Central memory CD8-positive, alpha-beta T cell (primary cell): ENCODE measurements at places on chromosomes 4 and X.

- DNase-seq = no peak
These were observed 127.6 kb downstream of the AMELX start for GRCh38 chrX:11420851-11421250.

GRCh38 chrX:11632732-11633131 lies 33.0 kb downstream of the ARHGAP6 start:
- no peak for DNase-seq

GRCh38 chr4:19375931-19376330 lies 875.8 kb upstream of the SLIT2 start:
- DNase-seq = no peak

GRCh38 chr4:4990857-4991540 lies 28.3 kb downstream of the CYTL1 start:
- DNase-seq = no peak

GRCh38 chr4:36385951-36386571 lies 104.6 kb downstream of the DTHD1 start:
- peak; percentile 54 for DNase-seq

GRCh38 chrX:153775293-153776119 lies 5.3 kb upstream of the SRPK3 start:
- no peak for DNase-seq

DNA sequence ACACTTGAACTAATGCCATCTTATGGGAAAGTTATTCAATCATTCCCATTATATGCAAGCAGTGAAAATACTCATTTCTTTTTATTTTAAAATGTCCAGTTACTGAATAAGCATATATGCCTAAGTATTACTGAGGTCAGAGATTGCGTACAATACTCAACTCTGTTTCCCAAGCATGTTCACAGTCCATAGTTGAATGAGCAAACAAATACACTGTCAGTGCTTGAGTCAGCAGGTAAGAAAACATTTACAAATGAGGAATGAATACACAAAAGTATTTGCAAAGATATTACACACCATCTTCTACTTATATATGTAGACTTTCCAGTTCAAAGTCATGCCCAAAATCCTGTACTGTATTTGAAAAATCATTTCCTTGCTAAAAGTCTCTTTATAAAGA lies 74.1 kb downstream of the TSPAN5 start:
- no peak for DNase-seq

DNA sequence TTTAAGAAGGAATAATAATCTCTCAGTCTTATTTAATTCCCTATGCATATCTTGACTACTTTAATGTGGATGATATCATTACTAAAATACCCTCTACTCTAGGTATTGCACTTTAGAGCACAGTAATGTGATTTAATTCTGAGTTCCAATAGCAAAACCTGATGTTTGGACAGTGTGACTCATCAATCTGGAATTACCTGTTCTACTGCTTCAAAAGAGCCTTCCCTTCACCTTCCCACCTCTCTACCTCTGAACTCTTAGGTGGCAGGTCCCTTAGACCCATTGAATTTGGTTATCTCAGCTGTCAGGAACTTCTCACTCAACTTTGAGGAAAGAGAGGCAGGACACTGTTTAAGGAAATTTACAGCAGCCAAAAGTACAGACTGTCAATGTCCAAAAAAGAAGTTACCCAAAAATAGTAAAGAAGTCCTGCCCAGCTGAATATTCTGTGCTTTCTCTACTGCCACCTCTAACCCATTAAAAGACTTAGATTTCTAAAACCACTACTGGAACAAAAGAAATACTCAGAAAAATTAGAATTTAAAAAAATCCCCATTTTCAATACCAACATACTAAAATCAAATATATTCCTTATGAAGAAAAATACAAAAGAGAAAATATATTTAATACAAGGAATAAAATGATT lies 123.1 kb upstream of the GPM6A start:
- no peak for DNase-seq

DNA sequence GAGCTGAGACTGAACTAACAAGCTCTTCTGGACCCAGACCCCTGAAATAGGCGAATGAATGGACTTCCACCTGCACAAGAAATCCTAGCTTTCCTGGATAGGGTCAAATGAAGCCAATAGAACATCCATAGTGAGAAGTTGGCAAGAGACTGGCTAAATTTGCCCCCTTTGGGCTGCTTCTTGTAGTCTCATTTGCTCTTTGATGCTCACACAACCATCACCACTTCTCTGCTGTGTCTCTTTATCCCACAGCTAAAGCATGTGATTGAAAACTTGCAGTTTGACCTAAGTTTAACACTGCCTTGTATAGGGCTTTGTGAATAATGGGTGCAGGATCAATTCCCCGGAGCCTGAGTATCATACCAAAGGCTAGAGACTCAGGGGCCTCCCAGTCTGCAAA lies 38.2 kb downstream of the NLGN3 start:
- no peak for DNase-seq

GRCh38 chrX:11363069-11363594 lies 69.9 kb downstream of the AMELX start:
- no peak for DNase-seq

DNA sequence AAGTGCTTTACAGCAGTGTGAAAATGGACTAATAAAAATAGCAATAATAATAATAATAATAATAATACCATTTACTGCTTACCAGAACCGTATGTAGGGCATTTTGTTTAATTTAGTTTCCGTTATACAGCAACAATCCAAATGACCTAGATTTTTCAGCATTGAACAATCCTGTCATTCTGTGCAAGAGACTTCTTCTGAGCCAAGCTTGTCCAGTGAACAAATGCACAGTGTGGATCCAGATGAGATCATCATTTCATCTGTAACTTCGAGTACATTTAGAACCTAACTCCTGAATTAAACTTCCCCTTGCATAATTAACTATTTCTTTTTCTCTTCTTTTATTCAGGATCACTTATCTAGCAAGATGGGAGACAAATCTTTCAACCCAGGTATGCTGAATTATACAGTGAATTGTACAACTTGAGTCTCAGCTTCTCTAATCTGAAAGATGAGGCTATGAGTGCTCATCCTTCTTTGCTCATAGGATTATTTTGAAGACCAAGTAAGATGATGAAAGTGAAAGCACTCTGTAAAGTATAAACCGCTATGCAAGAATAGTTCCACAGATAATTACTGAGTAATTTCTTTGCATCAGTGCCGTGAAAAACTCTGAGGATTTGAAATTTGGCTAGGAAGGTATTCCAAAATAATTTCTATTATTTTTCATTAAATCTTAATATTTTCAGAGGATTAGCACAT lies 6.6 kb downstream of the CLNK start:
- DNase-seq = no peak

DNA sequence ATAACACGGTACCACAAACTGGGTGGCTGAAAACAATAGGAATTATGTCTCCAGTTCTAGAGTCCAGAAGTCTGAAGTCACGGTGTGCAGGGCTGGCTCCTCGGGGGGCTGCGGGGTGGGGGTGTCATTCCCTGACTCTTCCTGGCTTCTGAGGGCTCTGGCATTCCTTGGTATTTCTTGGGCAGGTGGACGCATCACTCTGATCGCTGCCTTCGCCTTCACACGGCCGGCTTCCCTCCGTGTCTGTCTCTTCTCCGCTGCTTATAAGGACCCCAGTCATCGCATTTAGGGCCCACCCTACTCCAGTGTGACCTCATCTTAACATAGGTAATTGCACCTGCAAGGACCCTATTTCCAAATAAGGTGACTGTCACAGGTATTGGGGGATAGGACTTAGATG lies 134.6 kb downstream of the CPZ start:
- DNase-seq = no peak

- DNase-seq = no peak
These were observed 118.7 kb downstream of the FHIP1A start for GRCh38 chr4:151527699-151528098.

- DNase-seq = no peak
These were observed 125.8 kb upstream of the LNX1 start for GRCh38 chr4:53717064-53717549.

DNA sequence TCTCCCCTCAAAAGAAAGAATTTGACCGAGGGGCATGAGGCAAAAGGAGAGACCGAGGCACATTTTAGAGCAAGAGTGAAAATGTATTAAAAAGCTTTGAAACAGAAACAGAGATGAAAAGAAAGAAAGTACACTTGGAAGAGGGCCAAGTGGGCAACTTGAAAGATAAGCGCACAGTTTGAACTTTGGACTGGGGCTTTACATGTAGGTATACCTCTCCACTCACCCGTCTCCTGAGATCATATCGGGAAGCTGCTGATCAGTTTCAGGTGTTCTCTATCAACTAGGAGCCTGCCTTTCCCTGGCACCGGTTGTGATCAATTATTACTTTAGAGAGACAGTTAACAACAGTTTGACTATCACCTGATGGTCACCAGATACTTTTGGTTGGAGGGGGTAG lies 2666.5 kb downstream of the ARAP2 start:
- no peak for DNase-seq

DNA sequence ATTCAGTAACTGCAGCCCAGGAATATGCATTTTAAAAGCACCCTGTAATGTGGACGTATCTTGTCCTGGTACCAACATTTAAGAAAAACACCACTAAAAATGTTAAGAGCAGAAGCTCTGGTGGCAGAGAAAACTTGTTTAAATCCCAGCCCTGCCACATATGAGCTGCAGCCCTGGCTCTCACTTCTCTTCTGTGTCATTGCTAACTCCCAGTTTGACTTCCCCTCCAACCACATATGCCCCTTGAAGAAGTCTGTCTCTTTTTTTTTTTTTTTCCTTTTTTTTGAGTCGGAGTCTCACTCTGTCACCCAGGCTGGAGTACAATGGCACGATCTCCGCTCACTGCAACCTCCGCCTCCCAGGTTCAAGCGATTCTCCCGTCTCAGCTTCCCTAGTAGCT lies 14.8 kb downstream of the LHFPL1 start:
- DNase-seq = no peak

GRCh38 chr4:122895336-122895995 lies 26.9 kb downstream of the NUDT6 start:
- DNase-seq = no peak

GRCh38 chrX:70129816-70130215 lies 3.4 kb upstream of the IGBP1 start:
- no peak for DNase-seq

DNA sequence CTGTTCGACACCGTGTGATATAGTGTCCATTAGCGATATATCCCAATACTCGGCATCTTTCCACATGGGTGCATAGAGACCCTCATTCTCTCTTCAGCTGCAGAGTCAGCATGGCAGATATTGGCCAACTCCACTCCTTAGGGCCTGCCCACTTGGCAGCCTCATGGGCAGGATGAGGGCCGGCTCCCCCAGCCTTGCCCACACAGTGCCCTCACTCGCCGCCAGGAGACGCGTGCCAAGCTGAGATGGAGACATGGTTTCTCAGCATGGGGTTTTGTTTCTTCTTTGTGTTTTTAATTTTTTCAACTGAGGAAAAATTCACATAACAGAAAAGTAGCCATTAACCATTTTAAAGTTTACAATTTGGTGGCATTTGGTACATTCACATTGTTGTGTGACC lies 5.3 kb upstream of the PLXNA3 start:
- no peak for DNase-seq

GRCh38 chr4:25552580-25553271 lies 102.9 kb upstream of the SLC34A2 start:
- no peak for DNase-seq

- no peak for DNase-seq
These were observed 919 bp upstream of the SEC24B start for GRCh38 chr4:109432696-109433095.

- no peak for DNase-seq
These were observed 245.8 kb upstream of the SMIM31 start for GRCh38 chr4:164508097-164508496.

DNA sequence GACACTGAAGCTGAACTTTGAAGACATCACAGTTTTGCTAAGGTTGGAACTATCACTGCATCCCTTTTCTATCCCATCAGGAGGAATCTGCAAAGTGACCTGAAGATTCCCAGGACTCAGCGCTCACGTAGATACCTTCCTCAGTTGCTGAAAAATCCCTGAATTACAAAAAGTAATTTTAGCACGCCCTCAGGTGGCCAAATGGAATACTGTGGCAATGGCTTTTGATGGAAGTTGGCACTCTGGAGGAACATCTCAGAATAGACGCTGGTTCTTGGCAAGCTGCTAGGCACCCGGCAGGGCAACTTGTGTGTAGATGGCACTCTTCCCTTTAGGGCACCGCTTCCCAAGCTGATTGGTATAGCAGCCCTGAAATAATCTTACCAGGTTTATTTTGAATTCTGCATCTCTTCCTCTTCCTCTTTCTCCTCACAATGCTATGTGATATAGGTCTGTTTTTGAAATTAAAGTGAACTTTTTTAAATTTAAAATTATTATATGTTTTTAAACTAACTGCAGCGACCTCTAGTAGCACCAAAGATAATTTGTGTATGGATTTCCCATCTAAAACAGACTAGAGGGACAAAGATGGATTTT lies 16.3 kb upstream of the ESX1 start:
- DNase-seq = no peak

DNA sequence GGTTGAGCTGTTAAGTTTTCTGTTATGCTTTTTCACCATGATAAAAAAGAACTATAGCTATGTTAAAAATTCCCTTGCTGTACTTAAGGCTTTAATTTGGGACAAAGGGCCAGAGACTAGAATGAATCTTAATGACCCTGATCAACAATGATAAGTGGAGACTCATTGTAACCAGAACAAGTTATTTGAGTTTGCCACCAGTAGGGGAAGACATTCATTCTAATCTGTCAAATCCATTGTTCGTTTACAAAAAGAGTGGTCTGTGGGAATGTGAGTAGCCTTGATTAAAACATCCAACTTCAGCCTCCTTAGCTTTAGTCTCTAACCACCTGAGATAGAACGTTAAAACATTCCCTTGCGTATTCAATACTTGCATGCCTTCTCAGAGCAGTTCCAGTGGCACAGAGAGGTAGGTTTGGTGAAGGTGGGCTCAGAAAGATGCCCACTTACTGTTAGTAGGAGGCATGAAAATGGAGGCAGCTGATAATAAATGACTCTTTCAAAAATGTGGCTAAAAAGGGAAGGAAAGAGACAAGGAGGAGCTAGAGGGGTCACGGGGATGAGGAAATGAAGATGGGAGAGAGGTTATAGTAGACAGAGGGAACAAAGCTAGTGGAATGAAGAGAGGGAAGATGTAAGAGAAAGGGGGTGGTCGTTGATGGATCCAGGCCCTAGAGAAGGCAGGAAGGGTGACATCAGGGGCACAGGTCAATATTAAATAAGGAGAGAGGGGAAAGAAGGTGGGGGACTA lies 66.2 kb downstream of the EGF start:
- no peak for DNase-seq

DNA sequence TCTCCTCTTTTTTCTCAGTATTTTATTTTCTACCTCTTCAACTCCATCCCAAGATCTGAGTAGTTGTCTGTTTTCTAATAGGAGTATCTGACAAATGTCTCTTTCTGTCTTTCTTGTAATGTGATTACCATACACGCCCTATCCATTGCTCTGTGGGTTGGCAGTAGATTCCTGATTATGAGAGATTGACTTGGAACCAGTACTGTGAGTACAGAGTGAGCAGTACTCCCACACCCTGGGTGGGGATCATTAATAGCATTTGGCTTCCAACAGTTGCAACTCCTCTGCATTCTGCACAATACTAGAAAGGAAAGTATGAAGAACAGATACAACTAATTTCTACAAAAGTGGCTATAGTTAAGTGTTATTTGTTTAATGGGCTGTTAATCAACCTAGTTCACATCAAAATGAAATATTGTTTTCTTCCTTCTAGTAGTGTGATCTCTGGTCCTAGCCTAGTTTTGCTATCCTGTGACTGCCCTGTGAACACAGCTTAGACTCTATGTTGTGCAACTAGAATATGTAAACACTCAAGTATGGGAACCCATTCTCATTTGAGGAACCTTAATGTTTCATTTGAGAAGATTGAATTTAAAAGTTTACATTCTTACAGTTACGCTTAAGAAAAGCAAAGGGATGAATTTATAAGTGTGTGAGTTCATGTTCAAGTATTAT lies 112.9 kb downstream of the PTPN13 start:
- DNase-seq = no peak
